ENCODE measurements at places on chromosomes 5 and 9. TPM values are rescaled to one million over a fixed set of nuclear protein-coding genes. Genes with fewer than 3 reads are reported as not detected.

The ADAMTSL1 gene
- 26.1 TPM for total RNA-seq

The TRIO gene
- 121 TPM for total RNA-seq

The IFNA2 gene
- not detected for total RNA-seq

The FBN2 gene
- total RNA-seq: 87.2 TPM

The CA9 gene
- 2.0 TPM for total RNA-seq

The DMGDH gene
- total RNA-seq: 2.7 TPM

The EQTN gene
- total RNA-seq: not detected

The RMI1 gene
- total RNA-seq: 3.2 TPM
